ENCODE measurements at places on chromosomes 12 and 14. TPM values are rescaled to one million over a fixed set of nuclear protein-coding genes. Genes with fewer than 3 reads are reported as not detected.

Gene LYZ
- total RNA-seq = 50.3 TPM

Gene TMEM233
- total RNA-seq = 0.90 TPM

Gene HELB
- 2.4 TPM for total RNA-seq

Gene KLRK1
- 1.4 TPM for total RNA-seq

Gene HOXC11
- 1.3 TPM for total RNA-seq

Gene E2F7
- 0.09 TPM for total RNA-seq

Gene MCRS1
- total RNA-seq = 38.1 TPM

Gene PFDN5
- total RNA-seq = 486 TPM

Gene ART4
- 16.1 TPM for total RNA-seq

Gene GPRC5D
- not detected for total RNA-seq

Gene KRT85
- not detected for total RNA-seq

Gene LHX5
- not detected for total RNA-seq

Gene PLA2G1B
- not detected for total RNA-seq

Gene CCDC175
- total RNA-seq = not detected

Gene CLEC1A
- 5.2 TPM for total RNA-seq

Gene RNASE1
- 363 TPM for total RNA-seq

Gene ENDOU
- 1.7 TPM for total RNA-seq

Gene TNFAIP2
- total RNA-seq = 112 TPM

Gene HHIPL1
- total RNA-seq = 11.6 TPM

Gene ARL6IP4
- 125 TPM for total RNA-seq
